NCI-H2029 (cell line): ENCODE measurements at places on chromosomes 6 and 20.
A peak's percentile ranks its signal among the peaks of the same experiment; 100 is the strongest.

GRCh38 chr20:46357030-46357514 lies 48.8 kb upstream of the CDH22 start:
- DNase-seq, result peak; percentile 49

DNA sequence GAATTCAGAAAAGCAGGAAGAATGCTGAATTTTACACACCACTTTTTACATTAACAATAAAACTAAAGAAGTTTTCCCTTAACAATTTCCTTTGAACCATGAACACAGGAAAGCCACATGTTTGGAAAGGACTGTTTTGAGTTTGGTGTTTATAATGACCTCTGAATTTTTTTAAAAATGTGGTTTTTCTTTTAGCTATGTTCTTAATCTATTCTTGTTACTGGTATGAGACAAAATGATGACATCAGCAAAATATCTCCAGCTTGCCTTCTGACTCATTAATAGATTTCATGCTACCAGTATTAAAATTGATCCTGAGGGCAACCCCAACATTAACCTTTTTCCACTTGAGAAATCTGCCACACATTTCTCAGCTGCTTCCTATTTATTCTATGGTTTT lies 217.5 kb upstream of the THEMIS start:
- DNase-seq, result no peak

DNA sequence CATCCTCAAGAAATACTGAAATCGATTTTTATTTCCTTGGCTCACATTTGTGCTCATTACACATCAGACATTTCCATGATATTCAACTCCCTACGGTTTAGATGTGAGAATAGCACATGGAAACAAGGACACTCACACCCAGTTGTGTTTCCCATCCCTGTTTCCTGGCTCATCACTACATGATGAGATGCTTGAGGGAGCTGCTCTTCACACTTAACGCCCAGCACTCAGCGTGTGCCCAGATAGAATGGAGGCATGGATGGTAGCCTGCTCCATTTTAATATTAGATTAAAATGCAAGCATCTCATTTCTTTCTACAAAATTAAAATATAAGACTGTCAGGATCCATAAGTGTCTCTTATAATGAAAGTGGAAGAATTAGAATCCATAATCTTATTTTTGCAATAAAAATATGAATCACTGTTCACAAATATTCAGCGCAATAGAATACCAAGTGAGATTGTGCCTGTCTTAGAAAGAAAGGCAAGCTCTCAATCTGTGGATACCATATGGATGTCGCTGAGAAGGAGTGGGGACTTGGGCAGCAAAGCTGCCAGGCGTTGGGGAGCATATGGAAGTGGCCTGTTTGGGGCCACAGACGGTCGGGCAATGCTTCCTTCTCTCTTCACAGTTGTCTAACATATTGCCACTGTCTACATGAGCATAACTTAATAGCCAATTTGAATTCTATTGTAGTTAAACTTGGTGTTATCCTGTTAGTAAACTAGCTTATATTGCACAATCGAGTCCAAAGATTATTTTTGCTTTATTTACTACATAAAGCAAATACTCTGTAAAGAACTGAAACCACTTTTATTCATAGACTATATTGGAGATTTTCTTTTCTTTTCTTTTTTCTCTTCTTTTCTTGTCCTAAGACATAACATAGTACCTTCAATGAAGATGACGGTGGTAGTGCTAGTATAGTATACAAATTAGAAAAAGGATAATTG lies 206.8 kb upstream of the QKI start:
- DNase-seq, result no peak

DNA sequence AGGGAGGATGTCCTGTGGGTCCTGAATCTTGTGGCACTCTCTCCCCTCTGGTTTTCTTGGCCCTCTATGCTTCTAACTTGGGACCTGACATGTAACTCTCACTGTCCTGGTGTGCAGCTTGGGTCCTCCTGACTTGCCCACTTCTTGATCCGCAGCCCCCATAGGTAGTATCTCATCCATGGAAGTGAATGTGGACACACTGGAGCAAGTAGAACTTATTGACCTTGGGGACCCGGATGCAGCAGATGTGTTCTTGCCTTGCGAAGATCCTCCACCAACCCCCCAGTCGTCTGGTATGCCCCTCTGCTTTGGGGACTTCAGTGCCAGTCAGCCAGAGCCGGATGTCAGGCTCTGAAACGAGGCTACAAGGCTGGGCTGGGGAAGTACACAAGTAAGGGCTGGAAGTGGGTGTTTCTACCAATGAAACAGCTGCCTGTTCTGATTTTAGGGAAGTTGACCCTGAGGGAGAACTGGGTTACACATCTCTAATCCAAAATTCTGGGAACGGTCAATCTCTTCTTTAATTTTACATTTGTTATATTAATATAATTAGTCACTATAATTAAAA lies 641 bp downstream of the DBNDD2 start:
- DNase-seq, result no peak

- no peak for DNase-seq
Measured at GRCh38 chr6:3784885-3785744, 33.6 kb upstream of the PXDC1 start.

GRCh38 chr6:32058511-32058963 lies 20.3 kb downstream of the CYP21A2 start:
- no peak for DNase-seq

GRCh38 chr20:36107881-36108280 lies 46.7 kb upstream of the EPB41L1 start:
- DNase-seq, result no peak

DNA sequence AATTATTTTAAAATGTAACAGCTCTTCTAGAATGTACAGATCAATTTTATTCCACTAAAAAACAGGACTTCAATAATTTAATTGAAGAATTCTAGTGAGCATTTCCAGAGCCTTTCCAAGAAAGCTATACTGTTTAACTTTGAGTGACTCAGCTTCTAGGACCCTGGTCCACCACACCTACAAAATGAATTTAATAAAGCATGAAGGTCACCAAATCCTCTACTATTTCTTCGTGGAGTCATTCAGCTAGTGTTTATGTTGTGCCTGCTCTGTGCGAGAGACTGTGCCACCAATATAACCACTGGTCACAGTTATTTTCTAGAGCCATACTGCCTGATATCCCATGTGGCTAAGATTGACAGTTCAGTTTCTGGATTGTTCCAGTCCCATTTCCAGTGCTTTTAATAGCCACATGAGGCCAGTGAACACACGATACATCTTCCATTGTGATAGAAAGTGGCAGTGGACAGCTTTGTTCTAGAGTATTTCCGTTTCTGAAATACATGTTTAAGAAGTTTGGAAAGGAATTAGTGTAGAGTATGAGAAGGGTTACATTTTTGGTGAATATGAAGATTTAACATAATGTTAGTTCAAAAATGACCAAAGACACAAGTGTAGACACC lies 160.7 kb downstream of the MTHFD1L start:
- DNase-seq, result no peak

- DNase-seq, result no peak
Measured at GRCh38 chr20:46400253-46400652, 6.2 kb downstream of the ELMO2 start.

DNA sequence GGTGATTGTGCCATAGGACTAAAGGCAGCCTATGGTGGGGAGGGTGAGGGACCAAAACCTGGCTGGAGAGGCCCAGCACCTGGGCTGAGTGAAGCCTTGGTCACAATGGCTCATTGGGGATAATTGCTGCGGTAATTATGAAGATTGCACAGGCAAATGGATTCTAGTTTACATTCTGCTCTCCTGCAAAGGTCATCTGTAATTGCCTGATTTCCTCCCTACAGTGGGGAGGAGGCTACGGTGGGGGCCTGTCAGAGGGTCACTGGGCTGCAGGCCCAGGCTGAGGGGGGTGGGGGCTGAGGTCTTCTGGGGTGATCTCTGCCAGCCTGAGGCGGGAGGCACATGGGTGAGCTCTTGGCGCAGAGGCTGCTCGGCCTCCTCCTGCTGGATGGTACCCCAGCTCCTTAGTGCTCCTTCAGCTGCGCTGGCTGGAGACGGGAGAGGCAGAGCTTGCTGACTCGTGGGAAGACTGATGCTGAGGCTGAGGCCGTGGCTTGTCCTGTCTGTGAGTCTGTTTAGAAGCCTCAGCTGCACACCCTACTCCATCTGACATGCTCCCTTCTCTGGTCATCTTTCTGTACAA lies 30.3 kb downstream of the PACSIN1 start:
- no peak for DNase-seq

DNA sequence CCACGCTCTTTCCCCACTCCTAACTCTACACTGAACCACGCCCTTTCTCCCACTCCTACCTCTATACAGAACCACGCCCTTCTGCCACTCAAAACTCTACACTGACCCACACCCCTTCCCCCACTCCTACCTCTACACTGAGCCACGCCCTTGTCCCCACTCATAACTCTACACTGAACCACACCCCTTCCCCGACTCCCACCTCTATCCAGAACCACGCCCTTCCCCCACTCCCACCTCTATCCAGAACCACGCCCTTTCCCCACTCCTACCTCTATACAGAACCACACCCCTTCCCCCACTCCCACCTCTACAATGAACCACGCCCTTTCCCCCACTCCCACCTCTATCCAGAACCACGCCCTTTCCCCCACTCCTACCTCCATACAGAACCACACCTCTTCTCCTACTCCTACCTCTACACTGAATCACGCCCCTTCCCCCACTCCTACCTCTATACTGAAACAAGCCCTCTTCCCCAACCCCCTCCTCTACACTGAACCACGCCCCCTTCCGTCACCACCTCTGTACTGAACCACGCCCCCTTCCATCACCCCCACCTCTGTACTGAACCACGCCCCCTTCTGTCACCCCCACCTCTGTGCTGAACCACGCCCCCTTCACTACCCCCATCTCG lies 10.1 kb downstream of the PXMP4 start:
- no peak for DNase-seq

DNA sequence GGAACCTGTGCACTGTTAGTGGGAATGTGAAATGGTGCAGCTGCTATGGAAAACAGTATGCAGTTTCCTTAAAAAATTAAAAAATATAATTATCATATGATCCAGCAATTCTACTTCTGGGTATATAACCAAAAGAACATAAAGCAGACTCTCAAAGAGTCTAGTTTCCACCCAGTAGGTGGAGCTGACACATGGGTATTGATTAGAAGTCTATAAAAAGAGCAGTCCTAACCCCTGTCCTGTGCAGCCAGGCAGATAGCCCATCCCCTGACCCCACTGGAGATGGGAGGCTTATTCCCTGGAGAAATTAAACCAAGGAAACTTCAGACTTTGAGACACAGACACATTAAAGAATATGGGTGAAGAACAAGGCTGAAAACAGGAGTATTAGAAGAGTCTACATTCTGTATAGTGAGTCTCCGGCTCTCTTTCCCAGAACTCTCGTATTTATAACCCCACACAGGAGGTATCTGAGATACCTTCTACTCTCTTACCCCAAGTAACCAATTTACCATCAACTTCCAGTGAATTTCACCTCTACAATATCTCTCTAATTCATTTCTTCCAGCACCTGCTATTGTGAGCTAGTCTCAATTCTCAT lies 92.3 kb downstream of the SEL1L2 start:
- no peak for DNase-seq

DNA sequence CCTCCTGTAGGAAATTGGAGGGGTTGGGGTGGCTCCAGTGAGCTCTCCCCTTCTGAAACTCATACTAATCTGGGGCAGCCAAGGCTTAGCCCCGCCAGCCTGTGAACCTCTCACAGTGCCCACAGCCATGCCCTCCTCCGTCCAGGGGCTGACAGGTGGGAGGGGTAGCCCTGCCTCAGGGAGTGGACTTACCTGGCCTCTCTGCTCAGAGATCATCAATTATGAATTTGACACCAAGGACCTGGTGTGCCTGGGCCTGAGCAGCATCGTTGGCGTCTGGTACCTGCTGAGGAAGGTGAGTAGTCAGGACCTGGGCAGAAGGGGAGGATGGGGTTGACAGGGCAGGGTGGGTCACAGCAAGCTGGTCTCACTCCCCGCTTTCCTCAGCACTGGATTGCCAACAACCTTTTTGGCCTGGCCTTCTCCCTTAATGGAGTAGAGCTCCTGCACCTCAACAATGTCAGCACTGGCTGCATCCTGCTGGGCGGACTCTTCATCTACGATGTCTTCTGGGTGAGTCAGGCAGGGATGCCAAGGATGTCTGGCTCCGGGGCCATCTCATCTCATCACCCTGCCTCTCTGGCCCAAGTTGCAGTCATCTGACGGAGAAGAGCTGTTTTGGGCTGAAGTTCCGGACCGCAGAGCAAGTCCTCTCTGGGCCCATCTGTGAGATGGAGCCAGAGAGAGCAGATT lies 34.7 kb downstream of the HM13 start:
- no peak for DNase-seq

- no peak for DNase-seq
Measured at GRCh38 chr6:111837007-111837406, 36.2 kb downstream of the FYN start.

GRCh38 chr6:159079367-159079766 lies 34.6 kb upstream of the TAGAP start:
- no peak for DNase-seq

GRCh38 chr20:18805881-18806280 lies 7.7 kb upstream of the SCP2D1 start:
- DNase-seq, result no peak

GRCh38 chr6:168948990-168949531 lies 304.6 kb downstream of the THBS2 start:
- DNase-seq, result no peak

DNA sequence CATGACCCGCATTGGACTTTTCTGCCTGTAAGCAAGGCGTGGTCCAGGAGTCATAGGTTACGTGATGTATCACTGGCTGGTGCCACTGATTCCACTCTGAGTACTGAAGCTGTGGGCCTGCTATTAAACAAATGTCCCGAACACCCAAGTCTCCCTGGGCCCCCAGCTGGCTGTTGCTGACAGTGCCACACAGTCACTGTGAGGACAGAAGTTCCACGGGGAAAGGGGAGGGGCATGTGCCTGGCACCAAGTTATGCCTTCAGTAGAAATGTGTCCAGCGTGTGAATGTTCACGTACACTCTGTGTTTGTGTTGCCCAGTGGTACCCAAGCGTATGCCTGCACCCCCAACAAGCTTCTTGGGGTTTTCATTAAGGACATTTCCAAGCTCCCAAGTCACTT lies 171.4 kb upstream of the QKI start:
- DNase-seq, result no peak

GRCh38 chr6:45715508-45715803 lies 300.2 kb downstream of the CLIC5 start:
- DNase-seq, result no peak

DNA sequence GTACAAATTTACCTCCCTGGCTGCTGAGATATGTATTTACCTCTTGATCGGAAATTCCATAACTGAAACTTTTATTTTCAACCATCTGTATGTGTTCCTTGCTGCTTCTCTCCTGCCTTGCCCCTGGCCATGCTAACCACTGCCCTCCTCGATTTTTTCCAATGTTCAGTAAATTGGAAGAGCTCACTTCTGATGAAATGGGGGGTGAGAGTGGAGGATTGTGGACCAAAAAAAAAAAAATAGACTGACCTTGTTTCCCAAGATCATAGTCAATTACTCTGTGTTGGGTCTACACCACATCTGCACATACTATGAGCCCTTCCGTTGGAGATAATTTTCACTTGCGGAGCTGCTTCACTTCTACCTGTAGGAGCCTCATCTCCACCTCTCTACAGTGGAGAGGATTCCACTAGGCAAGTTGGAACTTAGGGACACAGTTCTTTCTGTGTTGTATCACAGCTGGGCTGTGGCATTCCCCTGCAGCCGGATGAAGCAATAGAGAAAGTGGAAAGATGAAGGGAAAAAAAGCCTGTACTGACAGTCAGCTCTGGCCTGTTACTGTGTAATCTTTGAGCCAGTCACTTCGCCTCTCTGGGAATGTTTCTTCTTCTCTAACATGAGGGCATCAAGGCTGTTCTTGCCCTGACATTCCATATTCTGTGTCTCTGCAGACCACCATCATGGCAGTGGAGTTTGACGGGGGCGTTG lies 1.6 kb downstream of the PSMB9 start:
- no peak for DNase-seq
